ENCODE measurements at places on chromosomes 12 and 14.

- DNase-seq: no peak
Observed at GRCh38 chr14:42517806-42518500, 911.3 kb downstream of the LRFN5 start.

GRCh38 chr14:32068708-32069107, 8.4 kb upstream of the ARHGAP5 start:
- DNase-seq: no peak

DNA sequence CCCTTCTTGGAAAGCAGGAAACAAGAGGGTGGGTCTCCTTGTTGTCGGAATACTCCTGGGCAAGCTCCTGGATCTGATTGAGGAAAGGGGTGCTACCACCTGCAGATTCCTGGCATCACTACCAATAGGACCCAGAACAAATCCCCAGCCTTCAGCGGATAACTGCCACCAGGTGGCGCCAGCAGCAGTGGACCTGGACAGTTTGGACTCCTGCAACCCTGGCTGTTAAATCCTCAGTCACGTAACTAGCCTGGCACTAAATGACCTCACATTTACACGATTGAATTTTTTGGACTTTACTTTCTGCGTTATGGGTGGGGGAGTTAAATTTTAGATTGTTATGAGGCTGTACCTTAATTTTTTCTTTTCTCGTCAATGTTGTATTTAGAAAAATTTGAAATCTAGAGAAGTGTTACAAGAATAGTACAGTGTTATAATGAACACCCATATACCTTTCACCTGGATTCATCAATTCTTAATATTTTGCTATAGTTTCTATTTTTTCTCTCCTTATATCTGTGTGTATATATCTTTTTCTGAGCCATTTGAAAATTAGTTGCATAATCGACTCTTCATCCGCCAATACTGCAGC, 95.6 kb downstream of the GAS2L3 start:
- peak; percentile 59 for DNase-seq

GRCh38 chr14:33393231-33393894, 454.7 kb downstream of the NPAS3 start:
- DNase-seq: peak; percentile 98

DNA sequence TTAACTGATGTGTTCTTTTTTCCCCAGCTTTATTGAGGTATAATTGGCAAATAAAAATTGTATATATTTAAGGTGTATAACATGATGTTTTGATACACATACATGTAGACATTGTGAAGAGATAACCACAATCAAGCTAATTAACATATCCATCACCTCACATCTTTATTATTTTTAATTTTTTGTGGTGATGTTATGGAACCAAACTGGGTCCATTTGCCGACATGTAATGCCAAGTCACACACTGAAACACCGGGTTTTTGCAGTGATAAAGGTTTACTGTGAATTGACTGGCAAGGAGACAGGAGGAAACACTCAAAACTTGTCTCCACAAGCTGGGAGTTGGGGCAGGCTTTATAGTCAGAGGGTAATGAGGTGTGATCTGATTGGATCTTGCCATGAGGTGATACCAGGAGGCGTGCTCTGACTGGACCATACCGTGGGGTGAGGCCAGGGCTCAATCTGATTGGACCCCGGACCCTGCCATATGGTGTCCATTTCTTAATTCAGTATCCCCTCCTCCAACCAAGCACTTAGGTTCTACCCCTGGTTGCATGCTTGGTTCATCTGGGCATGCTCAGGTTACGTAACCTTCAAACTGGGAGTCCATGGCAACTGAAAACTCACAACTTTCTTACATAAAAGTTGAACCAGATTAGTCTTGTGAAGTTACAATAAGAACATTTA, 11.8 kb upstream of the WSCD2 start:
- no peak for DNase-seq

- no peak for DNase-seq
Observed at GRCh38 chr12:115380546-115381120, 696.7 kb upstream of the TBX3 start.

DNA sequence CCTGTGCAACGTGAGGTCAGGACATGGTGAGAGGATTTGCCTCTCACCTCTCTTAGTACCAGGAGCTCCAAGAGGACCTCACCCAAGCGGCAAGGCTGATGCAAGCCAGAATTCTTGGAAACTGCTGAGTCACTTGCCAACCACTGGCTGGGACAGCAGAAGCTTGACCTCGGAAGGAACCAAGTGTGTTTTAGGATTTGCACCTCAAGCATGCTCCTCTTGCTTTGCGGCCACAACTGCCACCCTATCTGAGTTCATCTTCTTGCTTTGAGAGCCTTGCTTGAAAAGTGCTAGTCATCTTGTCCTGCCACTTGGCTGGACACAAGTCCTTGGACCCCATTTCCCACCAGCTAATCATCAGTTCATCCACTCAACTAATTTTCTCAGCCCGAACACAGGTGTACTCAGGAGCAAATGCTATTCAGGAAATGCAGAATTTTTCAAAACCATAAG, 195.8 kb downstream of the SLC25A21 start:
- no peak for DNase-seq

DNA sequence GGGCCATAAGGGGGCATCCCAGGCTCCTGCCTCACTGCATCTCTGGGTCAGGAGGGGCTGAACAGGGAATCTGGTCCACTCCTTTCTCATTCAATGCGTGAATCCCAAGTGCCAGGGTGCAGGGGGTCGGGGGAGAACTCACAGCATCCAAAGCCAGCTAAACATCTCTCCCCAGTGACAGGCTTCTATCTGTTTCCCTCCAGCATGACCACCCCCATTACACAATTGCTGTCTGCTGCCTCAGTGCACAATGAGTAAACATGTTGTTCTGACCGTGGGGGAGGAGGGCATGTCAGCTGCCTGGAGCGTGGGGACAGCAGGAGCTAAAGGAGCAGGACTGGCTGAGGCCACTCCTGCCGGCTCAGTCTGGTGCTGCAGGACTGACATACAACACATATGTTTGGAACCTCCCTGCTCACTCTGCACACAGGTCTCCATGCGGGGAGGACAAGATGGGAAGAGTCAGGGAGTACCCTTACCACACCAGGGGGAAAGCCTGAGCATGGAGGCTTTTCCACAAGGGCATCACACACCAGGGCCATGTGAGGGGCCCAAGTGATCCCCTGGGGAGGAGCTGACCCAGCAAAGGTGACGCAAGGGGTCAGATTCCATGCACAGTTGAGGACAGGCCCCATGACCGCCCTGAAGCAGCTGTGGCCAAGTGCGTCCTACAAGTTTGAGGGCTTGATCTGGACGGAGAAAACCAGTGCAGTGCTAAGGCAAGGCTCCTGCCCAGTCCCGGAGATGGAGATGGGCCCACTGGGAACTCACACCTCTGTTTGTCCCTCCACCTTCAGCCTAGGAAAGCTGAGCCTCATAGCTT, 1.4 kb downstream of the TNS2 start:
- DNase-seq: no peak

DNA sequence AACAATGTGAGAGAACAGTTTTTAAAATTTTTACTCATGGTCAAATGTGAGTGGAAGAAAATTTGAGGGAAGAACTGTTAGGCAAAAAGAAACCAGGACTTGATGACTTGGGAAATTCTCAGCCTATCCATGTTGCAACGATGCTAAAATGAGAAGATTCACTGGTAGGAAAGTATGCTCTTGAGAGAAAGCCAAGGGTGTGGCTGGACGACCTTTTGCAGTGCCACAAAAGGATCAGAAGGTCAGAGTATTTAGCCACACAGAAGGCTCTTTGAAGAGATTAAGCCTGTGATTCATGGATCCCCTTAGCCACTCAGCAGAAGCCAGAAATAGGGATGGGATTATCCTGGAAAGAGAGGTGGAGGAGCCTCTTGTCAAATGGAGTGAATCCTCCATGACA, 336.8 kb downstream of the LRIG3 start:
- DNase-seq: no peak

GRCh38 chr14:54866588-54866987, 36.0 kb downstream of the GCH1 start:
- no peak for DNase-seq

DNA sequence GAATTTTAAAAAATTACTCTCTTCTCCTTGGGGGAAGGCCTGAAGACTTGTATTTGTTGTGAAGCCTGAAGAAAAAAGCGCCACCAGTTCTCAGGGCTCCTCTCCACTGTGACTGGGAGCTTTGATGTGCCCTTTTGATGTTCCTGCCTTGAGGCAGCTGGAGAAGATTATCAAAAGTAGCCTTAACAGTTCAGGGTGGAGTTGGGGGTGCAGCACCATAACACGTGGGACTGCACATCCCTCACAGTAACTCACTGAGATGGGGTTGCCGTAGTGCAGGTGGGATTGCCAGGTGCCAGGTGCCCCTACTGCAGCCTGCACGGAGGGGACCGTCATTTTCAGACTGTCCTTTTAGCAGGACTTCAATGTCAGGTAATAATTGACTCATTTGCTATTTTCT, 474.1 kb downstream of the ETNK1 start:
- DNase-seq: no peak

DNA sequence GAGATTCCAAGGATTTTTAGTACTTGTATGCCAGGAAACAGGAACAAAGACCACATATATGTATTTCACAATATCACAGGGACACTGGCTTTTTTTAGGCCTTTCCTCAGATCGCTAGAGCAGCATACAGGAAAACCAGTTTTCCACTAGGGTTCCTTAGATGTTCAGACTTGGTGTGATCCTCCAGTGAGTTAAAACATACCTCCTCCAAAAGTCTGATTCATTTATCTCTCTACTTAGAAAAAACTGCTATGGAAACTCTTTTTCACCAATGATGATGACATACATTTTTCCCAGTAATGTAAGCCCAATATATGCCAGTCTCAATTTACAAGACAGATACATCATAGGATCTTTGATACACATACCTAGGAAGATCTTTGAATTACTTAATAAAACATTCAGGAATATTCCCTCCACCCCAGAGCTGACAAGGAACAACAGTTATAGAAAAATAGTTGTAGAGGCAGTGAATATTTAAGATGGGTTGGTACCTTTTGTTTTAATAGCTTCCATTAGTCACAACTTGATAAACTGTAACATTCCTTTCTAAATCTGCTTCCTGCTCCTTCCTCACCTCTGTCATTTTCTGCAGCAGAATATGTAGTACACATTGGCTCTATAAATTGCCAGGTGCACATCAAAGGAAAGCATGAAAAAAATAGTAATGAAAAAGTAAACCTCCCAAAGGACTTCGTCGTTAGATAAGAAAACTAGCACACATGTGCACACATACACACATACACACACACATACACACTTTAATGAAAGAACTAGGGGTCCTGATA, 27.5 kb downstream of the BCAT1 start:
- DNase-seq: no peak

- no peak for DNase-seq
Observed at GRCh38 chr12:84073401-84073800, 839.2 kb downstream of the SLC6A15 start.

DNA sequence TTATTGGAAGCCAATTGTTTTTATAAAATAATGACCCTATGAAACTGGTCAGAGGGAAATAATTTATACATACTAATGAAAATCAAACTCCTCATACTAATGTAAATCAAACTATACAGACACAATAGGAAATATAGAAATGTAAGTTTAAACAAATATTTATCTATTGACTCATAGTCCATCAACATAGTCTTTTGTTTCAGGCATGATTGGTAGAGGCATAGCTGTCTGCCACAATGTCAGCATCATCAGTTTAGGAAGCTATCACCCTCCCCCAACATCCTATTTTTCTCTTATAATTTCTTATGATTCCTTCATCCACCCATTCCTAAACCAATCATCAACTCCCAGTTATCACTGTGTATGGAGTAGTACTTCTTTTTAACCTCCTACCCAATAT, 117.7 kb downstream of the SLC38A6 start:
- no peak for DNase-seq

- no peak for DNase-seq
Observed at GRCh38 chr12:25052196-25052913, 103.5 kb upstream of the BCAT1 start.

- no peak for DNase-seq
Observed at GRCh38 chr12:13734584-13735152, 246.7 kb downstream of the GRIN2B start.

DNA sequence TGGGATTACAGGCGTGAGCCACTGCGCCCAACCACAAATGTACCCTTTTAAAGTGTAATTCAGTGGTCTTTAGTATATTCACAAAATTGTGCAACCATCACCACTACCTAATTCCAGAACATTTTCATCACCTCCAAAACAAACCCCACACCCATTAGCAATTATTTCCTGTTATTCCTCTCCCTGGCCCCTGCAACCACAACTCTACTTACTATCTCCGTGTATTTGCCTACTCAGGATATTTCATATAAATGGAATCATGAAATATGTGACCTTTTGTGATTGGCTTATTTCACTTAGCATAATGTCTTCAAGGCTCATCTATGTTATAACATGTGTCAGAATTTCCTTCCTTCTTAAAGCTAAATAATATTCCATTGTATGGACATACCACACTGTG, 16.0 kb upstream of the AQP2 start:
- no peak for DNase-seq

DNA sequence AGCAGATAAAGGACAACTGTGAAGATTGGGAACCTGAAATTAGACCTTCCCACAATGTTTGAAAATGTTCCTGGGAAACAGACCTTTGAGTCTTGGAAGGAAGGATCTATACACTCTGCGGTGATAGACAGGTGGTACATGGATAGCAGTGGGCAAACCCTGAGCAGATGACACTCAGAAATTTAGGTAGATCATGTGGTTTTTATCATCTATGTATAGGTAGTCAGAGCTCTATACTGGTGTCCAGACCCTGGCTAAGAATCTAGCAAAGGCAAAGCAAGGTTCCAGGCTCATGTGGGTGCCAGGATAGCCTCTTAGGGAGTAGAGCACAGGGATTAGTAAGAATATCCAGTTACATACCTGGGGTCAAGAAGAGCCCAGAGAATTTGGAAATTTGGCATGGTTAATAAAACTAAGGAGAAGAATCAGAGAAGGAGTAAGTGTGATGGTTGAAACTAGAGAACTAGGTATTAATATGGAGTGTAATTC, 331.2 kb upstream of the FBXO33 start:
- DNase-seq: no peak

DNA sequence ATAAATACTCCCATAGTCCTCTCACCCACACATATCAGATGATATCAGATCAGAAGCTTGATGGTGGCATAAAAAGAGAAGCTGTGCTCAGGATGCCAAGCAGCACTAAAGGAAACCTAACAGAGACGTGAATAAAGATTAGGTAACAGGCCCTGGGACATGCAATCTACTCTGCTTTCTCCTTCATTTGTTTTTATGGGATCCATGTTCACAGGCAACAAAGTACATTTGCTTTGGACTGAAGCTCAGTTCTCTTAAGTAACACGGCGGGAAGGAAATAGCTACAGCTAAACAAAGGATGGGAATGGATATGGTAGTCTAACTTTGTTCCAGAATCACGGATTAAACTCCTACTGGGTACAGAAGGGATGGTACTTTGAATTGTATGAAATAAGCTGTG, 119.5 kb downstream of the TTC7B start:
- no peak for DNase-seq

GRCh38 chr14:100902295-100903133, 1.0 kb downstream of the RTL1 start:
- DNase-seq: no peak
